Stimulated activated CD4-positive, alpha-beta T cell treated with anti-CD3 and anti-CD28 coated beads, TNF-alpha, amount 100 ng/mL, for 1 hour (primary cell): ENCODE measurements at places on chromosomes 7 and 10.

DNA sequence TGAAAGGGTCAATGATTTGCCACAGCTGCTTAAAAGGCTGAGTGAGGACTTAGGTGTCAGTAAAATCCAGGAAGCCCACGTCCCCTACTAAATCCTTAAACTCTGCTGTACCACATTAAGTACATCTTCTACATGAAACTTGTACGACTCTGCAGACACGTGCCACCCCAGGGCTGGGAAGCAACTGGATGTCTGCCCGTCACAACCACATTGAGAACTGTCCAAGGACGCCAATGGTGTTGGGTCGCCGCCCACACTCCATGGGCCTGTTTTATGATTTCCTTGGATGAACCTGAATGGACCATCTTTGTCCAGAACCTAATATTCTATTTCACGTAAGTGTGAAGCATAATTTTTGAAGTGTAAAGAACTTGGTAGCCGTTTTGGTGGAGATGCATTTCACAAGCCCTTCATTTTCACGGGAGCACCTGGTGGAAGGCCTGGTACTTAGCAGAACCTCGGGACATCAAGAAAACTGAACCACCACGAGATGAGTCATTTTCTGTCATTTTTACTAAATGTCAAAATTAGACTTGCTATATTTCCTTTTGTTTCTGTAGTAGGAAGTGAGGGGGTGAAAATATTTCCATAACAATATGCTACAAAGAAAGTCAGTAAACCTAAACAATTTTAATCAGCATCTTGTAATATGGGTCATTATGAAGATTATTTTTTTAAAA lies 134.9 kb downstream of the SFMBT2 start:
- no peak for DNase-seq

DNA sequence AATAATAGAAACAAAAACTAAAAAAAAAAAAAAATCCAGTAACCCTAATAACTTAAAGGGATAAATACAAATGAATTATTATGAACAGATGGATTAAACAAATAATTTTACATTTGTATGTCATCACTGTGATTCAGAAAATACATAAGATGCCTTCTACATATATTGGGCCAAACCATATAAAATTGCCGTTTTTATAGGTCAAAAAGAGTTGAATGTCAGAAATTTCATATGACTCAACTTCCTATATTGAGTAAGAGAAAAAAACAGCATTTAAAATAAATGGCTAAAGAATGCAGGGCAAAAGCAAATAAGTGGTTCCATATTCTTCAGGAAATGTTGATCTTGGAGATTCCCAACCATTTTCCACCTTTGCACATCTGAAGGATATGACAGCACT lies 9.4 kb downstream of the SLC35B4 start:
- DNase-seq: no peak

DNA sequence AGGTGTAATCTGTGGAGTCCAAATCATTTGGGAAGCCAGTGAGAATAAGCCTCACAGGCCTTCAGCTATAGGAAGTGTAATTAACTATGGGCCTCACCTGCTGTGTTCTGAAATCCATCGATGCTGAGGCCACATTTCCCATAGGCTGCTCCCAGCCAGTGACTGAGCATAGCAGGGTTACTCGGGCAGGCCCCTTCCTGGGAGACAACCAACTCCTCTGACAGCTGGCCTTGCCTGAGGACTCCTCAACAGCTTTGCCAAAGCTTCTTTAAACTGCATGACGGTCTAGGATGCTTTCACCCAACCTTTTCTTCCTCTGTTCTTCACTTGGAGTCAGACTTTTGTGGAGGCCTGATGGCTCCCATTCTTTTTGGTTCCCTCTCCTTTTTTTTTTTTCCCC lies 63.8 kb upstream of the SMNDC1 start:
- DNase-seq: no peak

DNA sequence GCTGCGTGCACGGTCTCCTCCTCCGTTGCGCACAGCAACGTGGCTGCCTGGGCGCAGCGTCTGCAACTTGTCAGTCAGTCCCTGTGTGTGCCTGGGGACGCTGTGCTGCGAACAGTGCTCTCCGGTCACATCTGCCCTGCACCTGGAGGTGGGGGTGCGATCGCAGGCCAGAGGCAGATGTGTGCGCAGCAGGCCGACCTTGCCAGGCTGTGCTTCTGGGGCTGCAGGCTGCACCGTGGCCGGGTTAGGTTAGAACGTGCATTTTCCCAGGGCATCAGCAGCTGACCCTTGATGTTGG lies 8.2 kb upstream of the GET4 start:
- no peak for DNase-seq

- DNase-seq: no peak
Measured at GRCh38 chr7:141304291-141304690, 230.4 kb downstream of the TMEM178B start.

- DNase-seq: no peak
Measured at GRCh38 chr7:74522281-74522905, 68.7 kb downstream of the GTF2IRD1 start.

- no peak for DNase-seq
Measured at GRCh38 chr10:86390337-86391120, 23.9 kb upstream of the GRID1 start.

DNA sequence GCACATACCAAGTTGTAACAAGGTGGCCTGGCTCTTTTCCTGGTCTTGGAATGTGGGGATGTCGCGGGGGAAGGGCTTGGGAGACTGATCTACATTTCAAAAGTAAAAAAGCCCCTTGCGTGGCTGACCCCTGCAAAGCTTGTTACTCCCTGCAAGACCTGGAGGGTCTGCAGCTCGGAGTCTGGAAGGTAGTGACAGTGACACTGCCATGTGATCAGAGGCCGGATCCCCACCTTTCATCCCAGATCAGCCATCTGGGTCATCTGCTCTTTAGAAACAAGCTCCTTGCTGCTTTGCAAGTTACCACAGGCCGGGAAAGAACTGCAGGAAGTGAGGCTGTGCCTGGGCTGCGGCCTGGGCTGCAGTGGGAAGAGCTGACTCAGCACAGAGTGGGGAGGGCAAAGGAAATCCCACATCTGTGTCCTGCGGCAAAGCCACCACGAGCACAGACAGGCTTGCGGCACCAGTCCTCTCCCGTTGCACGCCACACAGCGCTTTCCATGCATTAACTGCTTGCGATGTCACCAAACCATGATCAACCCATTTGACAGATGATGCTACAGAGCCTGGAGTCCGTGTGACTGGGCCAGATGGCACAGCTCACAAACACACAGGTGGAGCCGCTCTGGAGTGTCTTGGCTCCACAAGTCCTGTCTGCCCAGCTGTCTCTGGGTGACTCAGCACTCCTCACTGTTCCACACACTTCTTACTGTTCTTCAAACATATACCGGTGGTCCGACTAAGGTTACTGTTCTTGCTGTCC lies 97.7 kb downstream of the SH3PXD2A start:
- no peak for DNase-seq

GRCh38 chr10:58240531-58240930 lies 27.2 kb downstream of the IPMK start:
- no peak for DNase-seq

GRCh38 chr7:134727711-134728110 lies 51.7 kb upstream of the CALD1 start:
- DNase-seq: no peak

GRCh38 chr10:7696545-7696944 lies 6.6 kb upstream of the ITIH2 start:
- DNase-seq: no peak

GRCh38 chr7:81331061-81332018 lies 412.5 kb upstream of the SEMA3C start:
- no peak for DNase-seq

DNA sequence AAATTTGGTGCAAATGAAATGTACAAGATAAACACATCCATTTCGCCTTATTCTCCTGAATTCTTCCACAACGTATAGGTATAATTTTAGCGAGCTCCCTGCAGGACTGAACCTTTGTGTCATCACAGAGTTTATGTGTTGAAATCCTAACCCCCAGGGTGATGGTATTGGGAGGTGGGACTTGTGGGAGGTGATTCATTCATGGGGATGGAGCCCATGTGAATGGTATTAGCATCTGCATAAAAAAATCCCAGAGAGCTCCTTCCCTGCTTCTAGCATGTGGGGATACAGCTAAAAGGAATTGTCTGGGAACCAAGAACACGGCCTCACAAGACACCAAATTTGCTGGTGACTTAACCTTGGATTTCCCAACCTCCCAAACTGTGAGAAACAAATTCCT lies 741.4 kb upstream of the VSTM2A start:
- no peak for DNase-seq

DNA sequence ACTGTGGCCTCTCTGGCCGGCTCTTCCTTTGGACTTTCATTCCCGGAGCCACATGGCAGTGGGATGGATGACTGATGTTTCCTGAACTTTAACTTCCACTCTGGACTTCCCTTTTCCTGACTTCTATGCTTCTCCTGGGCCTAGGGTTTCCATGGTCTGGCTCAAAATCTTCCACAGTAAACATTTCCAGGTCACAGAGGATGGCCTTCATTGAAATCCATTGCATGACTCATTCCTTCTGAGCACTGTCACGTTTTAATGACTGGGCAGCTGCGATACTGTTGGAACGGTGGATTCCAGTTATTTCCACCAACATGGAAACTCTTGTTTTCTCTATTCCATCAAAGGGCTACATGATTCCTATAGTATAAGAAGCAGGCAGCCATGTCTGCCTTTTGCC lies 24.4 kb upstream of the ZNF273 start:
- DNase-seq: no peak

DNA sequence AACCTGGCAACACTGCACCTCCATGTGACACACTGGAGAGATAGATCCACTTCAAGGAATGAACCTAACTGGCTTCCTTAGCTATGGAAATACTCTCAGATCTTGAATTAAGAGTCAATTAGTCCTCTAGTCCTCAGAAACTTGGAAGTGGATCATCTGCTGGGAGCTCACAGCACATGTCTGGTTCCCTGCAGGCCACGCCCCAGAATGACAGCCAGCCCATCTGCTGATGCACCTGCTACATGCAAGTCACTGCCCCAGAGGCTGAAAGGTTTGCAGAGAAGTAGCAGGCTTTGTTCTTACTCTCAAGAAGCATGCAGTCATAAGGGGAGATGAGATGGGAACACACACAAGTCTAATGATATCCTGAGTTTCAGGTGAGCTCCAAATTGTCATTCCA lies 275.9 kb downstream of the SKAP2 start:
- DNase-seq: no peak

GRCh38 chr10:53487019-53487983 lies 714.7 kb upstream of the MBL2 start:
- DNase-seq: no peak

DNA sequence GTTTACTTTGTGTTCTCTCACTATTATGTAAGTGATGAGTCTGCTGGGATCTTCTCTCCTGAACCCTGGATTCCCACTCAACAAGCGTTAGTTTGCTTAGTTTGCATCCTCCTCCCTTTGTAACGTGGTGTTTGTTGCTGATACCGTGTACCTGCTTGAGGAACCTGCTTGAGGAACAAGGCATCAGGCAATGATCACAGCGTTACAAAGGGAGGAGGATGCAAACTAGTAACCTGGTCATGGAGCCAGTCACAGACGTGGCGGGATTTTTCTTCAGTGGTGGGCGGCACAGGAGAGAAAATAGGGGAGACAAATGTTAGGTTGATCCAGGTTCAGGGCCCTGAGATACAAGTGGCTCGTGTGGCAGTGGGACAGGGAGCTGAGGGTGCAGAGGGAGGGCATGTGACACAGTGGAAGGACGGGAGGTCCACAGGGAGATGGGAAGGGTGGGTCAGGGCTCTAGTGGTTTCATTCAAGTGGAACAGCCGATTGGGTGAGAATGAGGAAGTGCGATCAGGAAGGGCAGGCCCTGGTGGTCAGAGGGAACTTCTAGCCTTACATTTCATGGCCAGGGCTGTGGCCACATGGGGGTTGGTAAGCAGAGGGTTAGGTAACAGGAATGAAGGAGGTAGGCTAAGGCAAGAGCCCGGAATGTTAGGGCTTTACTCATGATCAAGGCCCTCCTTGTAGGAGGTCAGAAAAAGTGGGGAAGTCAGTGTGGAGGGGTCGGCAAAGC lies 38.0 kb downstream of the SNX10 start:
- DNase-seq: no peak

GRCh38 chr7:80732630-80733029 lies 94.2 kb downstream of the CD36 start:
- DNase-seq: no peak

DNA sequence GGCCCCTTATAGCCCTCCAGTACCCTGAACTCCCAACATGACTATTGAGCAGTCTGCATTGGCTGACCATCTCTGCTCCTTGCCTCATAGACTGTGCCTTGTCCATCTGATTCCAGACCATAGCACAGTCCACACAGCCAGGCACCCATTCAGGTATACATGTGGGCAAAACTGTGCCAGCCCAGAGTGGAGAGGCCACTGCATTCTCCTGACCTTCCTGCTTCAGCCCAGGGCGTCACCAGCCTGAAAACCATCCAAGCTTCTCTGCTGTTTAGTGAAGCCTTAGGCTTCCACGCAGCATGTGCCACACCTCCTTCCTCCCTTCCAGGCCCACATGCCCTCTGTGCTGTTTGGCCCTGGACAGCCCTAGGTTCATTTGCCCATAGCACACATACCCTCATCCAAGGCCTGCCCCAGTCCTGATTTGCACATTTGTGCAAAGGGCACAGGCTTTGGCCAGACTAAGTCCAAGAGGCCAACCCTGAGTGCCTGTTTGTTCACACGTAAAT lies 10.5 kb downstream of the DDX56 start:
- DNase-seq: no peak

DNA sequence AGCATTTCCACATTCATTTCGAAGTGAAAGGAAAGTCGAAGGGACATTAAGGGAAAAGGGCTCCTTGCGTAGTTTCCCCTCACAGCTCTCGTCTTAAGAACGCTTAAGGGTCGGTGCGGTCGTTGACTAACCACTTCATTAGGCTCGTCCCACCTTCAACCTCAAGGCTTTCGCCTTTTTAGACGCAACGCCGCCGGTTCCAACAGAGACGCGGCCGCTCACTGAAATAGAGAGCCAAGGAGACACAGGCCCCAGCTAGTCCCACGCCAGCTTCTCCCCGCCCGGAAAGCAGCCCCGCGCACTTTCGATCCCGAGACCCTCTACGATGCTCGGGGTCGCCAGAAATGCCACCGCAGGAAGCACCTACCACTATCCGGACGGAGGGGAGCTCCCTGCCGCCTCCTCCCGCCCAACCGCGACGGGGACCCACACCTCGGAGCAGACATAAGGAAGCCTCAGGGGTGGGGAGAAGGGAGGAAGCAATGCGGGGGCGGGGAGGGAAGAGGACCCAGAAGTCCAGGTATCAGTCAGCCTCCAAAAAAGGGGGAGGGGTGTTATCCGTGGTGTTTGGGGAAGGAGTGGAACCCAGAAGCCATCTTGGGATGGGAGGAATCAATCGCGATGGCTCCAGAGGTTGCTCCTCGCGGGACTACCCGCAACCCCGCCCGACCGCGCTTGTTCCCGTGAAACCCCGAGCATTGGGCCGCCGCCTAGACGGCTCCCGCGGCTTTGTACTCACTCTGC lies 559 bp downstream of the TRA2A start:
- DNase-seq: peak; percentile 25

DNA sequence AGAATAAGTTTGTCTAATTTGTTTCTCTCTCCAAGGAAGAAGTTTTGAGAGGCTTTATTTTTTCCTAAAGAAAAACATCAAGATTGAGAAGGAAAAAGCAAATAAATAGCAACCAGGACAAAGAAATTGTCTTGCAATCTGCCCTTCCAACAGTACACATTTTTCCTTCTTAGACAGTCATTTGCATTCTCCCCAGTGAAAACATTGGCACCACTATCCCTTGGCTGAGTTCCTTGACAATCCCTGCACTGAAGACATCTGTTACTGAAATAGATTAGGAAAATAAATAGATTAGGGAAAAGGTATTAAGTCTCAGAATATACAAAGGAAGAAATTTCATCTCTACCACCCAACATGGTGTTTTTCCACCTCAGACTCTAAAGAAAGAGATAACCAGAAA lies 12.2 kb upstream of the TMEM243 start:
- no peak for DNase-seq

- no peak for DNase-seq
Measured at GRCh38 chr7:145817687-145818086, 298.9 kb upstream of the CNTNAP2 start.
